CD4-positive, alpha-beta T cell (primary cell): ENCODE measurements at places on chromosomes 1 and 21.

DNA sequence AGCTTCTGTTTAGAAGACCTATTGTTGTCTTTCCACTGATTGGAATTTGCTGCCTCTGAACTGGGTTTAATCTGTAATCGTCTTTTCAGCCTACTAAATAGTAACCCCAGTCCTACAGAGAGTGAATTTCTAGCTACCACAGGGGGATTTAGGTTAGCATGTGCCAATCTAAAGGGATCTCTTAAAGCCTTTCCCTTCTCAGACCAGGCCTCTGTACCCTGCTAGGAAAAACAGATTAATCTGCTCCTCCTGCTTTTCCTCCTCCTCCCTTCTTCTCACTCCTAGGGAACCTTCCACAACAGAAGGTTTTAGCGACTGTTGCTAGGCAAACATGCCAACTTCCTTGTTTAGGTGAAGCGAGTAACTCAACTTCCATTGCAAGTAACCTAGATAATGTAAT is 1.3 kb upstream of the RC3H1 start:
- H3K36me3 ChIP-seq = no peaks in the 10 kb centered on the region
- no peak for DNase-seq
- H3K27me3 ChIP-seq = no peaks in the 10 kb centered on the region
- no peak overlapping the region for H3K4me3 ChIP-seq
- H3K4me1 ChIP-seq = peaks cover 24% of the 10 kb centered on the region

- no peaks in the 10 kb centered on the region for H3K27me3 ChIP-seq
- peaks cover 49% of the 10 kb centered on the region for H3K36me3 ChIP-seq
- DNase-seq = no peak
- H3K4me1 ChIP-seq = no peaks in the 10 kb centered on the region
- no peak overlapping the region for H3K4me3 ChIP-seq
- no peak overlapping the region for H3K27ac ChIP-seq
Measured at GRCh38 chr1:247435030-247435758, 19.2 kb downstream of the NLRP3 start.

DNA sequence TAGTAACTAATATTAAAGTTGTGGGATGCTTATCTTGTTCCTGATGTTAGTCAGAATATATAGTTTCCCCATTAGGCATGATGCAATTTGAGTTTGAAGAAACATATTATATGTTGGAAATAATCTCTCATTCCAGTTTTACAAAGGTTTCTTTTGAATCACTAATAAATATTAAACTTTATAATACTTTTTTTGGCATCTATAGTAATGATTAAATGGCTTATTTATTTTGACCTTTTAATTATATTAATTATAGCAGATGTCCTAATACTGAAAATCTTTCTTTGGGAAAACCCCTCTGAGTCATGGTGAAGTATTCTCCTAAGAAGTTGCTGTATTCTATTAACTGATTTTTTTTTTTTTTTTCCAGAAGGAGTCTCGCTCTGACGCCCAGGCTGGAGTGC is 28.5 kb upstream of the PTGS2 start:
- H3K27ac ChIP-seq = no peak overlapping the region
- H3K4me3 ChIP-seq = no peak overlapping the region
- no peaks in the 10 kb centered on the region for H3K4me1 ChIP-seq
- no peaks in the 10 kb centered on the region for H3K36me3 ChIP-seq
- no peaks in the 10 kb centered on the region for H3K27me3 ChIP-seq

- H3K27ac ChIP-seq = no peak overlapping the region
- DNase-seq = no peak
- peaks cover 6% of the 10 kb centered on the region for H3K27me3 ChIP-seq
- H3K36me3 ChIP-seq = no peaks in the 10 kb centered on the region
- H3K4me3 ChIP-seq = no peak overlapping the region
Measured at GRCh38 chr1:20265250-20265649, 25.4 kb upstream of the VWA5B1 start.

- H3K4me1 ChIP-seq = no peaks in the 10 kb centered on the region
- no peak for DNase-seq
- H3K27ac ChIP-seq = no peak overlapping the region
- H3K4me3 ChIP-seq = no peak overlapping the region
- no peaks in the 10 kb centered on the region for H3K36me3 ChIP-seq
- H3K27me3 ChIP-seq = peaks cover 8% of the 10 kb centered on the region
Measured at GRCh38 chr1:50343323-50343722, 79.9 kb downstream of the DMRTA2 start.

- H3K4me3 ChIP-seq = no peak overlapping the region
- no peaks in the 10 kb centered on the region for H3K27me3 ChIP-seq
- peaks cover 11% of the 10 kb centered on the region for H3K4me1 ChIP-seq
- DNase-seq = no peak
Measured at GRCh38 chr1:13782634-13783360, 82.8 kb downstream of the PRDM2 start.

DNA sequence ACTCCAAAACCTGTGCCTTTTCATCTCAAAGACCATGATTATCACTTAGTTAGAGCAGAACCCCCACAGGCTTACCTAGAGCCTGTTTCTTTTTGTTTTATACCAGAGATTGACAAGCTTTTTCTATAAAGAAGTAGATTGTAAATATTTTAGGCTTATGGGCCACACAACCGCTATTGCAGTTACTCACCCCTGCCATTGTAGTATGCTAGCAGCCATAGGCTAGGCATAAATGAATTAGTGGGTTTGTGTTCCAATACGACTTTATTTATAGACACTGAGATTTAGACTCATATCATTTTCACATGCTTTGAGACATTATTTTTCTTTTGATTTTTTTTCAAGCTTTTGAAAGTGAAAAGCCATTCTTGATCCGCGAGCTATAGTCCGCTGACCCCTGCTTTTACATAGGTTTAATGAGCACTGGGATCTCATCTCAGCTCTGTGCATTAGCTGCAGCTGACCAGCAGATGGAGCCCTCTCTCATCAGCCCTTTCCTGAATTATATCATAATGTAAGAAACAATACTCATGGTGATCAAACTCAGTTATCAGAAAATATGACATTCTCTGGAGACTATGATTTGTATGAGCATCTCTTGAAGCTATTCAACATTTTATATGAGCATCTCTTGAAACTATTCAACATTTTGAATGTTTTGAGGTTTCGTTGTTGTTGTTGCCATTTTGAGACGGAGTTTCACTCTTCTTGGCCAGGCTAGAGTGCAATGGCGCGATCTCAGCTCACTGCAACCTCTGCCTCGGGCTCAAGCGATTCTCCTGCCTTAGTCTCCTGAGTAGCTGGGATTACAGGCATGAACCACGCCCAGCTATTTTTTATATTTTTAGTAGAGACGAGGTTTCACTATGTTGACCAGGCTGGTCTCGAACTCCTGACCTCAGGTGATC is 111.9 kb upstream of the L1TD1 start:
- no peaks in the 10 kb centered on the region for H3K27me3 ChIP-seq
- H3K36me3 ChIP-seq = peaks cover 21% of the 10 kb centered on the region
- DNase-seq = no peak
- no peaks in the 10 kb centered on the region for H3K4me1 ChIP-seq

- H3K27ac ChIP-seq = no peak overlapping the region
- H3K4me1 ChIP-seq = no peaks in the 10 kb centered on the region
- H3K27me3 ChIP-seq = no peaks in the 10 kb centered on the region
Measured at GRCh38 chr1:198265073-198265661, 108.4 kb downstream of the NEK7 start.

GRCh38 chr1:43530483-43531106 is at the start of gene PTPRF:
Gene PTPRF, plus strand, starts transcription at chr1:43530883. Its CDS starts 14,193 bp downstream, at chr1:43545076.
- peaks cover 29% of the 10 kb centered on the region for H3K27me3 ChIP-seq
- peak; percentile 13 for DNase-seq
- peak within 1 kb of the TSS; percentile 38 for H3K4me3 ChIP-seq
- H3K4me1 ChIP-seq = peaks cover 14% of the 10 kb centered on the region

DNA sequence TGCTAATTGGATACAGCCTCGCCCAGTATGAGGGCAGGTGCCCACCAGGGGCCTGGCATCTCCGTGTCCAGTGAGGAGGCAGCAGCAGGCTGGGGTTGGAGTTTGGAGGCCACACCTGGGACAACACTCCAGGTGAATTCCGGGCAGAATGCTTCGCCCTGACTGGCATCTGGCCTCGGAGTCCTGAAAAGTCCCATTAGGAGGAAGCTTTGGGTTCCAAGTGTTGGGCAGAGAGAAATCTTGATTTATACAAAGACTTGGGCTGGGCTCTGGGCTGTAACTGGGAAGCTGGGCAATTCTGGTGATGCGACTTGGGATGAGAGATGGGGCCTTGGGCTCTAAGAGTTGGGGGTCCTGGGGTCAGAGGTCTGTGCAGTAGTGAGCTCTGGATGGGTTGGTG is 48.1 kb upstream of the CSF3R start:
- peaks cover 8% of the 10 kb centered on the region for H3K27me3 ChIP-seq
- H3K4me3 ChIP-seq = no peak overlapping the region
- H3K4me1 ChIP-seq = no peaks in the 10 kb centered on the region

GRCh38 chr1:108847494-108847893 is 9.4 kb downstream of the AKNAD1 start:
- DNase-seq = no peak
- no peak overlapping the region for H3K27ac ChIP-seq
- no peaks in the 10 kb centered on the region for H3K27me3 ChIP-seq
- no peaks in the 10 kb centered on the region for H3K36me3 ChIP-seq
- H3K4me3 ChIP-seq = no peak overlapping the region
- H3K4me1 ChIP-seq = no peaks in the 10 kb centered on the region

DNA sequence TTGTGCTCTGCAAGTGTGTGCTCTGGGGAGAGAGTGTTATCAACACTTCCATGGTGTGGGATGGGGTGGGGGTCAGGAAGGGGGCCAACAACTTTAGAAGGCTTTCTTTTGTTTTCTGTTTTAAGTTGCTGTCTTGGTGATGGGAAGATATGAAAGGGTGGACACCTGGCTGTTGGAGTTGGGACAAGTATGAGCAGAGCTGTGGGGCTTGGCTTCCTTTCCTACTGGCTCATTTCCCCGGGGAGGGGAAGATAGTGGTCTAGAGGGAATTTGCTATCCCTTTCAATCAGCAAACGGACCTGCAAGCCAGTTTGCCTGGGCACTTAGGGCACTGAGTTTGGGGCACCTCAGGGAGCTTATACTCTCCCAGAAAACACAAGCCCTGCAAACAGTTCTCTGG is 19.2 kb downstream of the IER5 start:
- no peak overlapping the region for H3K4me3 ChIP-seq
- no peaks in the 10 kb centered on the region for H3K36me3 ChIP-seq
- DNase-seq = no peak
- no peaks in the 10 kb centered on the region for H3K27me3 ChIP-seq
- no peak overlapping the region for H3K27ac ChIP-seq

- H3K4me1 ChIP-seq = peaks cover 8% of the 10 kb centered on the region
- H3K27ac ChIP-seq = no peak overlapping the region
- no peaks in the 10 kb centered on the region for H3K27me3 ChIP-seq
- no peak overlapping the region for H3K4me3 ChIP-seq
- no peaks in the 10 kb centered on the region for H3K36me3 ChIP-seq
Measured at GRCh38 chr1:152479792-152480595, 30.6 kb upstream of the LCE5A start.

- H3K27ac ChIP-seq = no peak overlapping the region
- no peaks in the 10 kb centered on the region for H3K4me1 ChIP-seq
- no peaks in the 10 kb centered on the region for H3K36me3 ChIP-seq
- DNase-seq = no peak
- H3K4me3 ChIP-seq = no peak overlapping the region
- H3K27me3 ChIP-seq = no peaks in the 10 kb centered on the region
Measured at GRCh38 chr1:156538711-156539440, 33.5 kb downstream of the IQGAP3 start.

- H3K27me3 ChIP-seq = no peaks in the 10 kb centered on the region
- H3K4me3 ChIP-seq = no peak overlapping the region
- H3K36me3 ChIP-seq = no peaks in the 10 kb centered on the region
- H3K27ac ChIP-seq = no peak overlapping the region
- H3K4me1 ChIP-seq = no peaks in the 10 kb centered on the region
- DNase-seq = no peak
Measured at GRCh38 chr1:83769072-83769471, 229.9 kb downstream of the TTLL7 start.

DNA sequence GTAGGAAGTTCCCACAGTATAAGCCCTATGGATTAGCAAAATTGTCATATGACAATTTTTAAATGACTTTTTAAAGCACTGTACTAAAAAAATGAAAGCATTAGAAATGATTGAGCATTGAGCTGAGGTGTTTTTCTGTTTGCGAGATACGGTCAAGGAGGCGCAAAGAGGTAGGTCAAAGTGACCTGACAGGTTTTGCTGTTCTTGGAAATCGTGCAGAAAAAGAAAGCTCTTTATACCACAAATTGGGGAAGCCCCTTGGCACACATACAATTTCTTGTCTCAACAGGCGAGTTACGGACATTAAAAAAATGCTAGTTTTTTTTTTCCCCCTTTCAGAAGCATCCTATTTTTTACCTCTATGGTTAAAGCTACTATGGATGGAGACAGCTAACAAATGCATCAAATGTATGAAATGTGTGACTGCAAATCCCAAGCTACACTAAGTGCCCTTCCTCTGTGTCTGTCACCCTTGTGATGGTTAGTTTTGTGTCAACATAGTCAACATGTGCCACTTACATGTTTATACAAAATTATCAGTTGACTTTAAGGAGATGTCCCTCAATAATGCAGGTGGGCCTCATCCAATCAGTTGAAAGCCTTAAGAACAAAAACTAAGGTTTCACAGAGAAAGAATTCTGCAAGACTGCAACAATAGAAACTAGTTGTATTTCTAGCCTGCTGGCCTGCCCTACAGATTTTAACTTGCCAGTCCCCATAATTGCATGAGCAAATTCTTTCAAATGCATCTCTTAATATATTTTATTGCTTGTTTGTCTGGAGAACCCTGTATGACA is 29.3 kb downstream of the CRYZ start:
- no peak for DNase-seq
- no peaks in the 10 kb centered on the region for H3K27me3 ChIP-seq
- peaks cover 49% of the 10 kb centered on the region for H3K36me3 ChIP-seq
- no peak overlapping the region for H3K4me3 ChIP-seq
- H3K4me1 ChIP-seq = no peaks in the 10 kb centered on the region
- H3K27ac ChIP-seq = no peak overlapping the region

DNA sequence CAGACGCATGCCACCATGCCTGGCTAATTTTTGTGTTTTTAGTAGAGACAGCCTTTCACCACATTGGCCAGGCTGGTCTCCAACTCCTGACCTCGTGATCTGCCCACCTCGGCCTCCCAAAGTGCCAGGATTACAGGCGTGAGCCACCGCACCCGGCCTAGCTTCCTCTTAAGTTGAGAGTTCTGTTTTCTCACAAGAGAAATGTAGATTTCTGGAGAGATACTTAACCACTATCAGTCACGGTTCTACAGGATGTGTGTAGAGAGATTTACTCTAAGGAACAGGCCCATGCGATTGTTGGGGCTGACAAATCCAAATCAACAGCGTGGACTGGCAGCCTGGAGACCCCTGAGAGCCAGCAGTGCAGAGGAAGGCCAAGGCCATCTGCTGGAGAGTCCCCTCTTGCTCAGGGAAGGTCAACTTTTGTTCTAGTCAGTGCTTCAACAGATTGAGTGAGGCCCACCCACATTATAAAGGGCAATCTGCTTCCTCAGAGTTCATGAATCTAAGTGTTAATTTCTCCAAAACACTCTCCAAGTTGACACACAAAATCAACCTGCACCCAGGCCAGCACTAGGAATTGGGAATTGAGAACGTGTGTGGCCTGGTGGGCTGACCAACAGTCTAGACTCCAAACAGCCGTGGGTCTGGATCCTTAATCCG is 38.7 kb downstream of the CHAF1B start:
- no peaks in the 10 kb centered on the region for H3K36me3 ChIP-seq
- DNase-seq = no peak
- no peak overlapping the region for H3K4me3 ChIP-seq
